ENCODE measurements at places on chromosomes 1 and 21. TPM values are rescaled to one million over a fixed set of nuclear protein-coding genes. Genes with fewer than 3 reads are reported as not detected.

ARID4B gene
- 42.9 TPM for total RNA-seq

GPR37L1 gene
- total RNA-seq = not detected

LRRC71 gene
- not detected for total RNA-seq

DNA sequence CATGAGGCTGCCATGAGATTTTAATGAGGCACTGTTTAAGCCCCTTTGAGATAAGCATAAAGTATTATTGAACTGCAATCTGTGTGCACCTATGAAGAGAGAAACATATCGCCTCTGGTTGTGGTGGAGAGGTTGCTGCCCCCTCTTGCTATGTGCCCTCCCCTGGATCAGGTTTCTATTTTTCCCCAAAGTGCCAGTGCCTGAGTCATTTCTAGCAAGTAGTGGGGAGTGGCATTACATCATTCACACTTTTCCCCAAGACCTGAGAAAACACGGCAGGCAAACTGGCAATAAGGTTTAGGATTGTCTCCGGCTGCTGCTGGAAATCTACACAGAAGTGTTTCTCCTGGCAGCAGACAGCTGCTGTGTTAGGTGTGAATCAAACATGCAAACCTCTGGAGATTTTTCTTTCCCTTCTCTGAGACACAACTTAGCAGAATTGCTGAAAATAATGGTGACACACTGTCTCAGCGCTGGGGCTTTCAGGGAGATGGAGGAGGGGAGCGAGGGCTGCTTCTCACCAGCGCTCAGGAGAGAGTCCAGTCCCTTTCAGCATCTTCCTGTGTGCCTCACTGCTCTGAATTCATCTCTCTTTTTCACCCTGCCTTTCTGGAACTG lies 13.7 kb upstream of the RGS16 start:
- H3K27ac ChIP-seq = no peak overlapping the region
- peak; percentile 52 for DNase-seq
- no peak overlapping the region for H3K4me3 ChIP-seq
- peaks cover 68% of the 10 kb centered on the region for H3K4me1 ChIP-seq
- peaks cover 4% of the 10 kb centered on the region for H3K36me3 ChIP-seq
- peaks cover 17% of the 10 kb centered on the region for H3K27me3 ChIP-seq

GRCh38 chr1:3785045-3785444 lies 11.3 kb downstream of the LRRC47 start:
- H3K27me3 ChIP-seq = no peaks in the 10 kb centered on the region
- H3K4me1 ChIP-seq = peaks cover 9% of the 10 kb centered on the region
- peaks cover 43% of the 10 kb centered on the region for H3K36me3 ChIP-seq

GRCh38 chr21:35779690-35780570 lies 280.4 kb downstream of the SETD4 start:
- no peak for DNase-seq
- no peaks in the 10 kb centered on the region for H3K36me3 ChIP-seq
- peaks cover 12% of the 10 kb centered on the region for H3K27me3 ChIP-seq
- no peak overlapping the region for H3K4me3 ChIP-seq

GRCh38 chr1:67307251-67308060 lies at the start of gene IL12RB2:
Gene IL12RB2 (plus strand): TSS chr1:67307873. CDS start chr1:67320369, 12,496 bp downstream.
- H3K4me1 ChIP-seq = peaks cover 48% of the 10 kb centered on the region
- no peaks in the 10 kb centered on the region for H3K27me3 ChIP-seq
- H3K36me3 ChIP-seq = peaks cover 40% of the 10 kb centered on the region
- H3K27ac ChIP-seq = peak within 1 kb of the TSS; percentile 90
